Activated CD8-positive, alpha-beta memory T cell treated with anti-CD3 and anti-CD28 coated beads for 4 hours (primary cell): ENCODE measurements at places on chromosomes 5 and 9.

DNA sequence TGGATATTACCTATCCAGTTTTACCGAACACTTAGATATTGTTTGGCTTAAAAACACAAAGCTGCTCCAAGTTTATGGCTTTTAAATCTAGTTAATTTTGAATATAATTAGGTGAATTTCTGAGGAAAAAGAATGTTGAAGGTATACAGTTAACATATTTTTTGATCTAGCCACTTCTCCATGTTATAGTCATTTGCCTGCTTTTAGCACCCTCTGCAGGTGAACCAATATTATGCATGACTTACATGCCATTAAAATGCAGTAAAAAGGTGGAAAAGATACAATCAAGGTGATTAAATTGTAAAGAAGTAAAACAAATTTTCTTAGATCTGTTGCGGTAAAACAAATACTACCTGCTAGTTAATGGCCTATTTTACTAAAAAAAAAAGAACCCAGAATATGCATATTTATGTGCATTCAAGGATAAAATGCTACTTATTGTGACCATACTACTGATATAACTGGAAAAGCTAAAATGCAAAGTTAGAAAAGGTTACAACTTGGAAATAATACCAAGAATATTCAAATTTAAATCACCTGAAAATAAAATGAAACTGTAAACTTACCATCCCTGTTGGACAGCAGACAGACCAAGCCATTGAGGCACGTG lies 132.1 kb downstream of the AP3B1 start:
- DNase-seq, result no peak

- DNase-seq, result no peak
These were observed 25.7 kb downstream of the DRD1 start for GRCh38 chr5:175418251-175418650.

- no peak for DNase-seq
These were observed 3.3 kb downstream of the GPX3 start for GRCh38 chr5:151023651-151024050.

GRCh38 chr9:4567601-4568000 lies 77.3 kb downstream of the SLC1A1 start:
- no peak for DNase-seq

GRCh38 chr9:110752766-110753165 lies 84.2 kb downstream of the MUSK start:
- no peak for DNase-seq
